Activated CD4-positive, CD25-positive, alpha-beta regulatory T cell treated with anti-CD3 and anti-CD28 coated beads, Interleukin-2, amount 50 U/mL, for 72 hours (primary cell): ENCODE measurements at places on chromosomes 1 and 21.

DNA sequence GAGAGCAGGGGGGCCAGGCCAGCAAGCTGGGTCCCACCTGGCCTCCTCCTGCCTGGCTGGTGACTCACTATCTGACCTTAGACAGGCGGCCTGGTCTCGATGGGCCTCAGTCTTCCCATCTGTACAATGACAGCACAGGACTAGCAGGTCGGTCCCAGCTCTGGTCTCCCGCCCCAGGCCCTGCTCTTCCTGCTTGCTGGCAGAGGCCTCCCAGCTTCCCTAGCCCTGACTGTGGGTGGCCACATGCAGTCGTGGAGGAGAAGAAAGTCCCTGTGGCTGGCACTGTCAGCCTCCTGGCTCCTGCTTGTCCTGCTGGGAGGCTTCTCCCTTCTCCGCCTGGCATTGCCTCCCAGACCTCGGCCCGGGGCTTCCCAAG lies 817 bp downstream of the EXTL1 start:
- no peak for DNase-seq

DNA sequence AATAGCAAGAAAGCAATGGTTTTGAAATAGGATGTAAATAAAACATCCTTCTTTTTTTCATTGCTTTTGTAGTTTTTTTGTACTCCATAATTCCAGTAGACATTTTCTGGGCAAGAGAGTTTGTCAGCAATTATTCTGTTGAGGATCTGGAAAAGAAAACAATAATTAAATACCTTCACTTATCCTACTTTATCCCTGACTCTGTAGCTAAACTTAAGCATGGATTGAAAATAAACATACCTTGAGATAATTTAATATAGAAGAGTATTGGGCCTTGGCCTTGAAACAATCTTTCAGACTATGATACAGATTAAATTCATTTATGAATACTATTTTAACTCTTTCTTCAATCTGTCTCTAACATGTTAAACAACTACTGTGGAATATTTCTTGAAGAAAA lies 321.2 kb downstream of the CHRM3 start:
- DNase-seq, result no peak

GRCh38 chr1:157971769-157972168 lies 21.7 kb upstream of the KIRREL1 start:
- DNase-seq, result no peak

GRCh38 chr21:17441370-17441769 lies 71.5 kb upstream of the CXADR start:
- no peak for DNase-seq

DNA sequence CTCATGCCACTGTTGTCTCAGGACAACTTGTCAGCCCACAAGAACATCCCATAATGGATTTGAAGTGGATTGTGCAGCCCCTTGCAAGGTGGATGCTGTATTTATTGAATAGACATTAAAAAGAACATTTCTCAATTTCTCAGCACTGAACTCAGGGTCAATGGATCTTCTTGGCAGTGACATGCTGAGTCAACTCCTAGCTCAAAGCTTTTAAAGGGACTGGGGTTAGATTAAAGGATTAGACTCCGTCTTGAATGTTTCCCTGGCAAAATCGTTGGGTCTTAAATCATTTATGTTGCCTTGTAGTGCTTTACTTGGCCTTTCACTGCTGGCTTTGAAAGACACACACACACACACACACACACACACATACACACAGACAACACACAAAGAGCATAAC lies 221.6 kb upstream of the PBX1 start:
- DNase-seq, result no peak

GRCh38 chr1:8176279-8176678 lies 141.6 kb upstream of the SLC45A1 start:
- DNase-seq, result no peak

- no peak for DNase-seq
These were observed 3.3 kb downstream of the ADSS2 start for GRCh38 chr1:244448279-244449036.

DNA sequence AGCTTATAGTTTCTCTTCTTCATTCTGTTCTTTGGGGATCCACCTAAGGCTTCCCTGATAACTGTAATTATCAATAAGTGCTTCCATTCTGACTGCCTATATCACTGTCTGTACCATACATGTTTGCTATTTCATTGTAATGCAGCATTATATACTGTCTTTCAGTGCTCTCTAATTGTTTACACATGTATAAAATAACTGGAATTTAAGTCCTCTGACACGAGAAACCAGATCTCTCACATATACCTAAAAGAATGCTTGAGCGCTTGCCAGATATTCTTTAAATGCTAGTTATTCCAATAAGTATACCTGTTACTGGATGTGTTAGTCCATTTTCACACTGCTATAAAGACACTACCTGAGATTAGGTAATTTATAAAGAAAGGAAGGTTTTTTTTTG lies 34.7 kb downstream of the CELF3 start:
- no peak for DNase-seq

DNA sequence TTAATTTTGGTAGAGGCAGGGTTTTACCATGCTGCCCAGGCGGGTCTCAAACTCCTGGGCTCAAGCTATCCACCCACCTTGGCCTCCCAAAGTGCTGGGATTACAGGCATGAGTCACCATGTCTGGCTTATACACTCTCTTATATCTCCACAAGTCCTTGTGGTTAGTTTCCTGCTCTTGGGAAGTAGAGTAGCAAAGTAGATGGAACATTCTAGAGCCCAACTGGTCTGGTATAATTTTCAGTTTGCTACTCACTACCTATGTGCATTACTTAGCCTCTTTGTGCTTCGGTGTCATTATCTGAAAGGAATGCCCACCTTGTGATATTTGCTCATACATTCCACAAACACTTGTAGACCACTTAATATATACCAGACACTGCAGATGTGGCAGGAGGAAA lies 96.6 kb upstream of the IPO9 start:
- no peak for DNase-seq

DNA sequence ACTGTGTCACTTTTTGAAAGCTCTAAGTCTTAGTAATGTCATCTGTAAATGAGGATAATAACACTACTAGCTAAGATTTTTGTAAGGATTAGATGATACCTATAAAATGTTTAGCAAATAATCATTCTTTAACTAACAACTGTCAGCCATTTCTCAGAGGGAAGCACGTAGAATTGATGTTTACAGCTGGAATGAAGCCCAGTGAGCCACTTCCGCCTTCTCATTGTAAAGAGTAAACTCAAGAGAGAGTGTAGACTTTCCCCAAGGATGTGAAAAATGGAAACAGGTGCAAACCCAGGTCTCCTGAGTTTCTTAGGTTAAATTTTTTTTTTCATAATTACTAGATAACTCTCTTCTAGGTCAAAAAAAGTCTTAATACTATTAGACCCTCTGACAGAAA lies 4.9 kb downstream of the GREM2 start:
- DNase-seq, result no peak

DNA sequence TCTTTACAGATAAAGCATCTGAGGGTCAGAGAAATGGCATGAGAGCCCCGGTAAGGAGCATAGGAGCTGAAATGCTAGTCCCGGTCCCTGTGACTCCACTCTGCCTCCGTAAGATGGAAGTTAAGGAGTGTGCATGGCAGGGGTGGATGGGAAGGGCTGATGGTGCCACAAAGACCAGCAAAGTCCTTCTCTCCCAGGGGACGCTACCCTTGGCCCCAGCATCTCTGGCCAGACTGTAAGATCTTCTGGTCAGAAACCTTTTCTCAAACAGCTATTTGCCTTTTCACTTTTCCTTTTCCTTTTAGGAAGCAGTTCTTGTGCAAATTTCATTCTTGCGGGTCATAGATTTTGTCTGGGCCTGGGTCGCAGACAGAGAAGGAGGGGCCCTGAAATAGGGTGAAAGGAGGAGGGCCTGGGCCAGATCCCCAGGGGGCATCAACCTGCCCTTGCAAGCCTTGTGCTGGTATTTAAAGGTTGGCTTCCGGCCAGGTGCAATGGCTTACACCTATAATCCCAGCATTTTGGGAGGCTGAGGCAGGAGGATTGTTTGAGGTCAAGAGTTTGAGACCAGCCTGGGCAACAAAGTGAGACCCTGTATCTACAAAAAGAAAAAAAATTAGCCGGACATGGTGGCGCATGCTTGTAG lies 14.4 kb upstream of the EPS8L3 start:
- DNase-seq, result peak; percentile 17

DNA sequence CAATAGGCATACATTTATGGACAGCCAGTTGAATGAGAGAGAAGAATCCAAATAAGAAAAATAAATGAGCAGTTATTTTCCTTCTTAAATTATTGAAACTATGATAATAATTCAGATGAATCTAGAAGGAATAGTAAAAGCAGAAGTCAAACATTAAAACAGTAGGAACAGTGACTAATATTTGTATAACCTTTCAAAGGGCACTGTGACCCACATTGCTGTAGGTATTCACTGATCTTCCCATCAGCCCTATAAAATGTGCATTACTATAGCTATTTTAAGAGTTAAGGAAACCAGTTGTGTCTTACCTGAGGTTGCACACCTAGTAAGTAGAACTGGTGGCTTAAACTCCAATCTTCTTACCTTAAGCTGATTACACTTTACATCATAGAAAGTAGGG lies 102.8 kb upstream of the ARTN start:
- DNase-seq, result no peak

DNA sequence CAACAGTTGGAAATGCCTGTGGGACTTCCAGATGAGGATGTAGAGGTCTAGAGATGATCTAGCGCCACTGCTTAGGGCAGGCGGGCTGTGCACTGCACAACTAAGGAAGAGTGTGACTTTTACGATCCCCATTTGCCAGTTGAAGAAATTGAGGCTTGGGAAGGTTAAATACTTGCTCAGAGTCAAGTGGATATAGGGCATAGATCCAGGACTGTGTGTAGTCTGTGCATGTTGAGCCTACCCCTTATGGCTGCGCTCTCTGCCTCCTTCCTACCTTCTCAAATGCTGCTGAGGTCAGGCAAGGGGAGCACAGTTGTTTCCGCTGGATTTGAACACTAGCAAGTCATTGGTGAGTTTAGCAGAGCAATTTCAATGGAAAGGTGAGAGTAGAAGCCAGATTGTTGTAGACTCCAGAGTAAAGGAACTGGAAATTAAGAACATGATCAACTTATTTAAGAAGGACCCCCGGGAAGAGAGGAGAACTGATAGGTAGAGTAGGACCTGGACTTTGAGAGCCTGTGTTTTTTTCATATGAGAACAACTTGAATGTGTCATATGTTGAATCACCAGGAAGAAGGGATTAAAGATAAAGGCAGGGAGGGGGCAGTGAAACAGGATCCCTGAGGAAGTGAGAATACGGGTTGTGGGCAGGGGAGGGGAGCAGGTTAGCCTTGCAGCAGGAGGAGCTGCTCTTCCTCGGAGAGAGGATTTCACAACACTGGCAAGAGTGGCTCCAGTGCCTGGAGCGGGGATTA lies 2.7 kb downstream of the CAPN2 start:
- no peak for DNase-seq

GRCh38 chr1:96730574-96731298 lies 9.2 kb downstream of the PTBP2 start:
- DNase-seq, result no peak

GRCh38 chr1:161000736-161001480 lies 20.0 kb downstream of the F11R start:
- no peak for DNase-seq

GRCh38 chr1:42170779-42171621 lies 6.5 kb upstream of the GUCA2A start:
- no peak for DNase-seq

DNA sequence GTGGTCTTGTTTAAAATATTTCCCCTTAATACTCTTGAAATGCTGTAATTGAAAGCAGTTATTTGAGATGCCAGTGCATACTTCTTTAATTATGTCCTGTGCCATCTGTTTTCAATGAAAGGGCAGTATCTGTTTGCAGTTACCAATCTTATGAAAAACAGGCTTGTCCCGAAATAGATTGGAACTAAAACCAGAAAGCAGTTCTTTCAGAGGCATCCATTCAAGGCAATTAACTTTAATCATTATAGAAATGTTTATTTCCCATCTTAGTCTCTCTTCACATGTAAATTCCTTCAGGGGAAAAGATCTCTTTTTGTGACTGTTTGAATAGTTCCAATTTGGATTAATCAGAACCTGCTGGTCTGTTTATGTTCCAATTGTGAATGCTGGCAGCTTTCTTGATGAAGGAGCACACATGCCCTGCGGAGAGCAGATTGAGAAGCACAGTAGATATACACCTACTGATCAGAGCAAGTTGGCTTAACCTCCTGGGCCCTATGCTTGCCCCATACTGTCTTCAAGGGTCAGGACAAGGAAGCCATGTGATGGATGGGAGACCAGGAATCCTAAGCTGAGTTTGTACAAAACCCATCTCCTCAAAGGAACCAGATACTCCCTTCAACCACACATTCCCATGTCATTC lies 41.6 kb upstream of the MROH9 start:
- no peak for DNase-seq

DNA sequence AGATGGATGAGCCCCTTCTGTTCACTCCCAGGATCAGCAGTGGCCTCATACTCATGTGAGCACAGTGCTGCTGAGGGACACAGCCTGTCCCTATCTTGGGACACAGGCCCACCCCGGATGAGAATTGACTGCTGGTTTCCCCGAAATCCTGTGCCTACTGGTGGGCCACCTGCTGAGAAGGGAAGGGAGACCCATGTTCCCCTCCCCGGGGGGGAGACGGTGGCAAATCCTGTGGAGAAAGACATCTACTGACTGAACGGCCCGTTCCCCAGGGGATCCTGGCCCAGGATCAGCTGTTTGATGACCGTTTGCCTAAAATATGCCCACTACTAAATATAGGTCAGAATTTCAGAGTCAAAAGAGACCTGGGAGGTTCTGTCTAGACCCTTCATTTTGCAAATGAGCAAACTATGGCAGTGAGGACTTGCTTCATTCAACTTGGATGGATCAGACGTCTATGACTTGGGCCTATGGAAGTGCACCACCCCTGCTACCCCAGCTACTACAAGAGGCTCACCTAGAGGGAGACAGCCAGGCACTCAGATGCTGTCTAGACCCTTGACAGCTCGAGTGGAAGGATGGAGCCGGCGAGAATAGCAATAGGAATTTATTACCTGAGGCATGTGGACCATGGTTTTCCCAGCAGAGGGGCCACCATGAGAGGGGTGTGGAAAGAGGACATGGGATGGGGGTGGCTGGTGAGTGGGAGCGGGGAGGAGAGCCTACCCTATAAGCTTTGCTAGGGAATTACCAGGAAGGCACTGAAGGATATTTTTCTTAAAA lies 15.6 kb upstream of the THEMIS2 start:
- DNase-seq, result peak; percentile 3

DNA sequence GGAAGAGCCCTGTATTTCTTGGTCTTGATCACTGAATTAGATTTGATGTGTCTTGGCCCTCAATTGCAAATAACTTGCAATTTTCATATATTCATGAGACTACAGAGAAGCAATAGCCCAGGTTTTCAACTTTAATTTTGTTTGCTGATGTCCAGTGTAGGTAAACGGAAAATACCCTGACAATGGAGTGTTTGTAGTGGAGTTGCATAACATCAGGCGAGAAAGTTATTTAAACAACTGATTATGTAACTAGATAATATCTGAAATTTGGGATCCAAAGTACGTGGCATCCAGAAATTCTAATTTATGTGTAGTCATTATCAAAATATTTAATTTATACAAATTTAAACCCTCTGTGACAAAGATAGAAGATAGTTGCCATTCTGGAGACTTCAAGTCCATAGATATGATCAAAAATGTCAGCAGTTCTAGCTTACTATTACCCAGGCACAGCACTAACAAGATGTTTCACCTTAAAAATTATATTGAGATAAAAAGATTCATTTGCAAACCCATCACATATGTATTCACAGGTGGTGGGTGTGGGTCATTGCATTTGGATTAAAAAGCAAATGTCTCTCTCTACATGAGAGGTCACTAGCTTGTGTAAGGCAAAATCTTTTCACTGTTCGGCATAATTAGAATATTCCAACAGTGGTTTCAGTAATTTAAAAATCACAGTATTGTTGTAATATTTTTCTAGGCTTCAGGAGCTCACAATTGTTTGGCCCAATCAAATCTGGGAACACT lies 150.7 kb downstream of the KCTD3 start:
- DNase-seq, result no peak
